ENCODE measurements at places on chromosomes 16 and 17.

DNA sequence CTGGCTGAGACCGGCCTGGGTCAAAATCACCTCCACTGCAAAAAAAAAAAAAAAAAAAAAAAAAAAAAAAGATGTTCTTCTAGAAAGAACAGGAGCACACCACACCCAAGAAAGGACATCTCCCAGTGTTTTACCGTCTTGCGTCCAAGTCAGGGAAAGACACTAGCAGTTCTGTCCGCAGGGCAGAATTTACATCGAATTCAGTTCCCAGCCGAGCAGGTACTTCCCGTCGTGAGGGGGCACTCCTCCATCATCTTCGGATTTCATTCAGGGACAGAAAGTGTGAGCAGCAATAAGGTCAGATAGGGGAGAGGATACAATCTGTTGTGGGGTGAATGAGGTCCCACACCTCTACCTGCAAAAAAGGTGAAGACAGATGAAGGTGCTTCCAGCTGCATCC lies 574.7 kb downstream of the KCNJ18 start:
- DNase-seq, result no peak

DNA sequence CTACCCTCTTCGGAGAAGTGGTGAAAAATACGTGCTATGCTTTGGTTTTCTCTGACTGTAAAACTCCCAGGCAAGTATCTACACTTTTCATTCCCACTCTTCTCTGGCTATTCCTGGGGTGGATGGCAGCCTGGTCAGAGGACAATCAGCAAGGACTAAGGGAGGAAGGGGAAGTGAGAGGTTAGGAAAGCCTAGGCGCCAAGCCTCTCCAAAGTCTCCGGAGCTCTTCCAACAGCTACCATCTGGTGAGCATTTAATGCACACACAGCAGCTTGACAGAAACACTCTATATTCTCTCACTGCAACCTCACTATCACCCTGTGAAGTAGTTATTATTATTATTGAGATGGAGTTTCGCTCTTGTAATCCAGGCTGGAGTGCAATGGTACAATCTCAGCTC lies 65.1 kb downstream of the WSCD1 start:
- DNase-seq, result no peak

DNA sequence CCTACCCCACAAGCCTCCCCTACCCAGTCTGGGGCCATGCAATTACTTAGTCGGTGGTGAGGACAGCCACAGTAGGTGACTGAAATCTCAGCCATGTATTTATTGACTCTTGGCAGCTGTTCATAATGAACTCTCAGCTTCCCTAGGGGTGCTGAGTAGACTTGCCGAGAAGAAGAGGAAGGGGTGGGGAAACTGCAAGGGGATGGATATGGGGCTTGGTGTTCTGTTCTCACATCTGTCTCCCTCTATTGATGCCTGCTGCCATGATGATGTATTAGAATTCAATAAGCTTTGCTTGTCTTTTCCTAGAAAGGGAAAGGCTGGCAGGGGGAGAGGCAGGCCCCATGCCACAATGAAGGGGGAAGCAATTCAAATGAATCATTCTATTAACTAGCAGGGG lies 112.9 kb downstream of the GP2 start:
- DNase-seq, result no peak

GRCh38 chr16:73252446-73252845 lies 204.5 kb upstream of the ZFHX3 start:
- DNase-seq, result no peak

- DNase-seq, result no peak
These were observed 354.9 kb upstream of the CDH8 start for GRCh38 chr16:62391134-62391533.

DNA sequence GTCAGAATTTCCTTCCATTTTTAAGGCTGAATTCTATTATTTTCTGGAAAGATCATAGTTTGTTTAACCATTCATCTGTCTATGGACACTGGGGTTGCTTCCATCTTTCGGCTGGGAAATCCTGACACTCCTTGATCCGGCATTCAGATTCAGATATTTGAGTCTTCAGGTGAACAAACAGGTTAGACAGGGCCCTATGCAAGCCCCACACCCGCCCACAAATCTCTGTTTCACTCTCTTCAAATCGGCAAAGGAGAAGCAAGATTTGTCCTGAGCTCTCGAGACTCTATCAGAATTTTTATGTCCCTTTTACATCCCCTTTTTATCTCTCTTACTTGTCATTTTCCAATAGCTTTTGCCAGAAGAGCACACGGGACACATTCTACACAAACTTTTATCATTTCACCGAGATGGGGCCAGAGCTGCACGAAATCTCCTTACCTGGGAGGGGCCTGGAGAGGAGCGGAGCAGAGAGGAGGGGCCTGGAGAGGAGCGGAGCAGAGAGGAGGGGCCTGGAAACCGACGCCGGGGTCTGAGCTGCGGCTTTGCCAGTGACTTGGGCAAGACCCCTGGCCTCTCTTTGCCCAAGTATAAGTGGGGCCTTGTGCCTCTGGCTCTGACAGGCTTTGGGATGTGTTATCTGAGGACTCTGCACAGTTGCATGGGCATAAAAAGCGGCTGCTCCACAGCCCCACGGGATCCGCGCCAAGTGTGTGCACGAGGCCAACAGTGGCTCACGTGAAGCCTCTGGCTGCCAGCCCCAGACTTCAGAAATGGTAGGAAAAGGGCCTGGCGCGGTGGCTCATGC lies 54.3 kb upstream of the RBFOX3 start:
- no peak for DNase-seq

DNA sequence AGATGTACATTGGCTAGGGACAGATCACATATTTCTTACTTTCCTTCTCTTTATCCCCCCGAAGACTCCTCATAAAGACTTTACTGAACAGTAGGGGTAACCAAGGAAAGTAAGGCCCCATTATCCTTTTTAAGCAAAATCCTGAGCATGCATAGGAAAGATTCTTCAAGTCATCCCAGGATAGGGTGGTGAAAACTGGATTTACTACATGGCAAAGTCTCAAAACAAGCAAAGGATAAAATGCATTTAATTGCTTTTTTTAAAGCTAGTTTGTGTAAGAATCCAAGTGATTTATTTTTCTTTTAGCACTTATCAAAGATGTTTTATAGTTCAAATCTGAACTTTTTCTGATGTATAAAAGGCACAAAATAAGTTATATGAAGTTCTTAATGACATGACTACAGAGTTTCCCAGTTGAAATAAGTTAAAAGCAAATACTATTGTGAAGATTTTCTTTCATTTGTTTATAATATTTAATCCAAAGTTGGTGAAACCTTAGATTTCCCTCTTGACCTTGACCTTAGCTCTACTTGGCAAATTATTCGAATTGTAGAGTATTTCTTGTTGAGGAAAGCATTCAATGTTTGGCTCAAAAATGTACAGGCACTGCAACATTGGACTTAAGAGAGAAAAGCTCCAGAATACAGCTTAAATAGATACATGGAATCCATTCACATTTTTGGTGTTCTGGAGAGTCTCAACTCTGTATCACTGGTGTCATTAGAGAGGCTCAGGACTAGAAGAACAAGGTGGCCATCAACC lies 104.3 kb downstream of the ABCA8 start:
- no peak for DNase-seq
